ENCODE measurements at places on chromosomes 12 and 14. TPM values are rescaled to one million over a fixed set of nuclear protein-coding genes. Genes with fewer than 3 reads are reported as not detected.

DNA sequence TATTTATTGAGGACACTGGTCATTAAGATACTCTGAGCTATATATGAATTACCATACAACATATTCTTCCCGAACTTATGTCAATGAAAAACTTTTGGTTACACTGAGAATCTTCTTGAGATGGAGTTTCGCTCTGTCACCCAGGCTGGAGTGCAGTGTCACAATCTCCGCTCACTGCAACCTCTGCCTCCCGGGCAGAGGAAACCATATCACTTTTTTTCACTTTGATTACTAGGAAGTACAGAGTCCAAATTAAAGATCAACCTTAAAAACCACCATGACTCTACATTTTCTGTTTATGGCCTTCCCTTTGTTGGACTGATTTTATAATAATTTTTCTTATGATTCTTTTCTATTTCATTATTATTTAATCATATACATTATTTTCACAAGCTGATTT, 336.5 kb downstream of the FSCB start:
- DNase-seq = no peak

The ABHD4 gene
- total RNA-seq = 17.3 TPM

DNA sequence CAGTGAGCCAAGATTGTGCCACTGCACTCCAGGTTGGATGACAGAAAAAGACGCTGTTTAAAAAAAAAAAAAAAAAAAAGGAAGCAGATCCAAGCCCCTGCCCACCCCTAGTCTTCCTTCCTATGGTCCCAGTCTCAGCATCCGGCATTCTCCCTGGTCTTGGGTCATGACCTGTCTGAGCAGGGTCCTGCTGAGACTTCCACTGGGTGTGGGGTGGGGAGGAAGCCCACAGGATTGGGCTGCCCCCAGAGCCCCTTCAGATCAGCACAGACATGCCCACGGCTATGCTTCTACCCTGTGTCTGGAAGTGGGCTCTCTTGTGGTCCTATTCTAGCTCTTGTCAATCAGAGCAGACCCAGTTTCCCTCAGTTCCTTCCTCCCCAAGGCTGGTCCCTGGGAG, 12.6 kb upstream of the PLEK2 start:
- DNase-seq = no peak

DNA sequence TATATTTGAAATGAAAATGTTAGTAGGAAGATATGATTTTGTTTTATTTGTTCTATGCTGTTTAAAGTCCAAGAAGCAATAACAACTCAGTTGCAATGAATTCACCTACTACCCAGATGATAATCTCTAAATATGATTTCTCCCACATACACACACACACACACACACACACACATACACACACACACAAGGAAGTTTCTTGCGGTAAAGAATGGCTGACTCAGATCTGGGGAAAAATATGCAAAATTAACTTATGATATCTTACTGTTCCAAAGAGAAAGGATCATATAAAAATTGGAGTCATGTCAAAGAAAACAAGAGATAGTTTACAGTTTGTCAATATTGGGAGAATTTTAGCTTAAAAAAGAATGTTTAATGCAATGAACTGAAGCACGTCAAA, 456.7 kb downstream of the SLC16A7 start:
- no peak for DNase-seq

The ACOT6 gene
- total RNA-seq = not detected

- no peak for DNase-seq
These were observed 5.7 kb downstream of the PHLDA1 start for GRCh38 chr12:76025601-76026575.

DNA sequence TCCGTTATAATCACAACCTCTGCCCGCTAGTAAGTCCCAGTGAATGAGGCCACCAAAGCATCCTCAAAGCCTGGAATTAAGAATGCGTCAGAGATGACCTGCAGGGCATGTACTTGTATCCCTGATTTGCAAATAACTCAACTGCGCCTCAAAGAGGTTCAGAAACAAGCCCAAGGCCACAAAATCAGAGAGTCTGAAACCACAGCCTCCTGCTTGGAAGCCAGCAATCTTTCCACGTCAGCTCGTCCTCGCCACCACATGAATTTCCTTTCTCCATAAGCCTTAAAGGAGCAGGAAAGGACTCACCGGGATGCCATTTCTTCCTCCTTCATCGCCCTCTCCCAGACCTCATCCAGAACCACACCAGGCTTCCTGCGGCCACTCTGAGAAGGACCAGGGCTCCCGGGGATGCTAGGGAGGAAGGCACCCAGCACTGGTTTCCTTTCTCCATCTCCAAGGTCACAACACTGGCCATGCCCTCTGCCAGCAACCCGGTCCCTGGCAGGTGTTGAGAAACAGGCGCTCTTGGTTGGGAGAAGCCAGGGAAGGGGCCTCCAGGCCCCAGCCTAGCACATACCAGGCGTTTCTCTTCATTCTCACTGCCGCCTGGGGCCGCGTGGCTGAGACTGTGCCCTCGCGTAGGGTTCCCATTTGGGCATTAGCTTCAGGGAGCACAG, 191.2 kb upstream of the DIO3 start:
- no peak for DNase-seq

The C12orf56 gene
- total RNA-seq = not detected

The KRT75 gene
- total RNA-seq = not detected

DNA sequence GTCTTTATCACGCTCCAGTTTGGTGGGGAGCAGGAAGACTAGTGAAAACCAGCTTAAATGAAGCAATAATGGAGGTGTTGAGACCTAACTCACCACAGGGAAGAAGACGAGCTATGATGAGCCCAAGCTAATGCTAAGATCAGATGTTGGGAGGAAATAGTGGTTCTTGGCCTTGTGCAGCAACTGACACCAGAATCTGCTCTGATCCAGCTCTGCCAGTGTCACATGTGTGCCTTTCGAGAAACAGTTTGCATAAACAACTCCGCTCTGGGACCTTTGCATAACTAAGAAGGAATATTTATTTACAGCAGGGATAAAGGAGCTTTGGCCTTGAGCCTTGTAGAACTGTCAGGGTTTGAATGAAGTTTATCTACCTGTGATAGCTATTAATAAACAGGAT, 369.4 kb upstream of the CCDC196 start:
- DNase-seq = no peak

GRCh38 chr12:94916663-94917062, 86.8 kb downstream of the NDUFA12 start:
- no peak for DNase-seq

The ARMH4 gene
- total RNA-seq = not detected

The GYS2 gene
- 0.28 TPM for total RNA-seq

GRCh38 chr12:107906707-107907106, 132.2 kb downstream of the ASCL4 start:
- DNase-seq = no peak

The E2F7 gene
- total RNA-seq = 0.20 TPM

DNA sequence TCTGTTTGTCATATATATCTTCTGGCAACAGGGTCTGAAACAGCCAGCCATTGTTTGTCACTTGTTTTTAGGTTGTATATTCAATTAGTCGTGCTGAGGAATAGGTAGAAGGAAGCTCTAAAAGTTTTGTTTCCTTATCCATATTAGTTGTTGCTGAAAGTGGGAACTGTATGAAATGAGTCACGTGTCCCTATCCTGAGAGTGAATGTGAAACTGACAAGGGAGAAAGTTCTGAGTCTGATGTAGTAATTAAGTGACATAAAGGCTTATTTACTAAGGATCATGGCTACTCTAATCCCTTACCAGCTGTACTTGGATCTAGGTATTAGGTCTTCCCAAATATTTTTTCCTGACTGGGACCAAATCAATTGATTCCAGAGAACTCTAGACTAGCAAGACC, 16.4 kb downstream of the FAM234B start:
- DNase-seq = no peak

GRCh38 chr12:79409562-79409961, 281.2 kb downstream of the PAWR start:
- no peak for DNase-seq

GRCh38 chr12:4564818-4565217, 2.8 kb downstream of the DYRK4 start:
- DNase-seq = no peak

DNA sequence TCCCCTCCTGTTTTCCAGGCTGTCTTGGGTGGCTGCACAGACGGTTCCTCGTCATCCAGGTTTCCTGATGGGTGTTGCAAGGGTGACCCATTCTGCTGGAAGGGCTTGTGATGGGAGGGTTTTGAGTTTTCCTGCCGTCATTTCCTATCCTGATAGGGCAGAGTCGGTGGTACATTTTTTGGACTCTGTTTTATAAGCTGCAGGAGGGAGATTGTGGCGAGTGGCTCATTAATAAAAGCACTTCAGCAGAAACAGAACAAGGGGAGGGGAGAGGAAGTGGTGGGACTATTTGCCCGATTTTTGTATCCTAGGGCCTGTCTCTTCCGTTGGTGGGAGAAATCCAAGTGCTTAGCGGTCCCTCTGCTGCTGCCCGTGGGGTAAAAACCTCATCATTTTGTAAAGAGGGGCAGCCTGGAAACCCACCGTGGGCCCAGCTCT, 40.0 kb downstream of the TSPAN9 start:
- DNase-seq = no peak
